AG08395 (cell line): ENCODE measurements at places on chromosomes 6 and 20.

- no peak for DNase-seq
These were observed 45.5 kb downstream of the CEP43 start for GRCh38 chr6:167044696-167045095.

DNA sequence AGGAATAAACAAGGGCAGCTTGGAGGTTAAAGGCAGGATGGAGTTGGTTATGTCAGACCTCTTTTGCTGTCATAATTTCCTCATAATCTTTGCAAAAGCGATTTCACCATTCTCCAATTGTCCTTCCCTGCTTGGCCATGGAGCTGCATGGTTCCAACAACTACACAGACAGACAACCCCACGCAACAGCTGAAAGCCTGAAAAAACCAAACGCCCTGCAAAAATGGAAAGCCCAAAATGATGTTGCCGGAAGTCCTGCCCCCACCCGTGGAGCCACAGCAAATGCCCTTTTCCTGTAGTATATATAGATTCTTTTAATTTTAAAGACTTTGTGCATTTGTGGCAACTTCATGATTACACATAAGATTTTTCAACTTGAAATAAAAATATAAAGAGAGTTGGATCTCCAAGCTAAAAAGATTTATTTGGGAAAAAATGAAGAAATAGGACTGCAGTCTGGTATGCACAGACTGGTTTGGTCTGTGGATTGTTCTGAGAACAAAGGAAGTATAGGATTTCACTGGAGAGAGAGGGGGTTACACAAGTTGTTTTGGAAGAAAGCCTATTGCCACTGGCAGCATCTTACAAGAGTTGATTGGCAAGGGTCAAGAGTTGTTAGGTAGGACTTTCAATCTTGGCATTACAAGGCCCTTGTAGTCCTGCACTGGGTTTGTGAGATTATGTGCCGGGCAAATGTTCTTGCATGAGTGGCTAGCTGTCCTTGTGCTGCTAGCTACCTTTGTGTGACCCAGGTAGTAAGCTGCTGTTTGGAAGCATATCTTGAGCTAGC, 190.0 kb downstream of the C6orf118 start:
- peak; percentile 19 for DNase-seq

- DNase-seq: no peak
These were observed 849.6 kb upstream of the MAP3K7 start for GRCh38 chr6:91436448-91436847.

DNA sequence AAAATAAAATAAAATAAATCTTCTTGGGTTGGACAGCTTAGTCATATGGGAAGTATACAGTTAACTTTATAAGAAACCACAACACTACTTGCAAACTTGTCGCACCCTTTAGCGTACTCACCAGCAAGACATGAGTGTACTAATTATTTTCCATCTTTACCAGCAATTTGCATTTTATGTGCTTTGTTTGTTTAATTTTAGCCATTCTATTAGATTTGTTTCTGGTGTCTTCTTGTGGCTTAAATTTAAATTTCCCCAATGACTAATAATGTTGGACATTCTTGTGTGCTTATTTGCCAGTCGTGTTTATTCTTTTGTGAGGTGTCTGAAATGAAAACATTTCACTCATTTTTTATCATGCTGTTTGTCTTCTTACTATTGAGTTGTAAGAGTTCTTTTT, 1172.2 kb upstream of the CITED2 start:
- DNase-seq: peak; percentile 34

GRCh38 chr6:120304223-120304622, 954.7 kb upstream of the MAN1A1 start:
- DNase-seq: no peak

DNA sequence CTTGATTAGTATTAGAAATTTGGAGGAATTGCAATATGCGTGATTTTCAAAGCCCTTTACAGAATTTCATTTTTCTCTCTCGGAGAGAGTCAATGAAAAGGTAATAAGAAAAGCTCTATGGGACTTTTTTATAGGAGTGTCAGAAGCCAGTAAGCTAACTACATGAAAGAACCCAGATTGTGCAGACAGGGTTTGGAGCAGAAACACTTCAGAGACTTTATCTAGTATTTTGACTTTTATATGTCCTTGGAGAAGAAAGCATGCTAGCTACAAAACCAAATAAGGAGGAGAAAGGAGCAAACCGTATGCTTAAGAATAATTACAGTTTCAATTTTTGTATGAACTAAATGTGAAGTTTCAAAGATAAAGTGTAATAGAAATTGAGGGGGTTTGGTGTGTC, 141.7 kb downstream of the C6orf58 start:
- no peak for DNase-seq

GRCh38 chr6:145151624-145152023, 583.7 kb downstream of the EPM2A start:
- DNase-seq: no peak

GRCh38 chr20:40930561-40930960, 98.1 kb upstream of the TOP1 start:
- no peak for DNase-seq

GRCh38 chr6:162336359-162336758, 391.2 kb downstream of the PRKN start:
- no peak for DNase-seq

DNA sequence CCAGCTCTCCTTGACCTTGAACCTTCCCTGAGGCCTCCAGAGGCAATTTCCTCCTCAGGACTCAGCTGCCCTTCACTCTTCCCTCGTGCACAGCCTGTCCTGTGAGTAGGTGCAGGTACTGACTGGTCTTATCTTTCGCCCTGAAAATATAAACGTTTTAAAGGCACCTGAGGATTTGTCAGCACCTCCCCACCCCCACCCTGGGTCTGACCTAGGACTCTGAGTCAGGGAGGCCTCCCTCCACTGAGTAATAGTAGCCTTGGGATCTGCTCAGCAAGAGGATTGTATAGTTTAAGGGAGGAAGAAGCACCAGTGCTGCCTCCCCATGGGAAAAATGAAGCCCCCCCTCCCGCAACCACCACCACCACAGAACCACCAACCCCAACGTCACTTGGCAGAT, 54.6 kb downstream of the PPARD start:
- DNase-seq: peak; percentile 28

DNA sequence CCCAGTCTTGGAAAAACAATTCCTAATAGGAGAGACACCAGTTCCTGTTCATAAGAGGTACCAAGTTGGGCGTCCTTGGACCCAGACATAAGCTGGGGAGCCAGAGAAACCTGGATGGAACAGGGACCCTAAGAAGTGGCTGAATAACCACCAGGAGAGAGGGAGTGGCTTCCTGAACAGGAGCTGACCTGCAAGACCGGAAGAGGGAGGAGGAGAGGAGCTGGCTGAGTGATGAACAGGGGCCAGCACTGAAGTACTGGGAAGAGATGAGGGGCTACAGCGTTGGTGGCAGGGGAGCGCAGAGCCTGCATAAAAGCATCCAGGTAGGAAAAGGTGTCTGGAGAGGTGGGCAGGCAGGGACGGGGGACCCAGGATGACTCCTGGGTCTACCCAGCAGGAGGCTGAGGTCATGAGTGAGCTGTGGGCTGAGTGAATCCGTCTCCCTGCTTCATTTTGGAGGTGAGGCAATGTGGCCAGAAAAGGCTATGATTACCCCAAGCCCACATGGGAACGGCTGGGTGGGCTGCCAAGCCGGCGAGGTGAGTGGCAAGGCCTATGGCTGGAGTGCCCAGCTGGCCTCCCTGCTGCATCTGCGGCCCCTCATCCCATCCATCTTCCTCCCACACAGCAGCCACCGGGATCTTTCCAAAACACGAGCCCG, 34.4 kb upstream of the ZFAND3 start:
- no peak for DNase-seq

DNA sequence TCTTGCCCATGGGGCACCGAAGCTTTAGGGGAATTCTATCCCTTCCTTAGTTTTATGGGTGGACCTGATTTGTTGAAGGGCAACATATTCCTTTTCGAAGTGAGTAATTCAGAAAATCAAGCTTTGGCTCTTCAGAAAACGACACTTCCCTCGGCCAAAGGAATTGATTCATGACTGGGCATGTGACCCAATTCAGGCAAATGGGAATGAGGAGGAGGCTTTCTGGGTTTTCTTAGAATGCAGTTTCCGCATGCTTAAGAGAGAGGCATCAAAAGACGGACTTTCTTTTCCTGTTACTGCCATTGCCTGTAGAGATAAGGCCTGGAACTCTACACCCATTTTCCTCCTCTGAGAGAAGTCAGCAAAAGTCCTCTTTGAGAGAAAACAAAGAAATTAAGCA, 179.5 kb downstream of the RFPL4B start:
- DNase-seq: no peak

GRCh38 chr20:61890210-61890609, 175.5 kb downstream of the TAF4 start:
- no peak for DNase-seq

DNA sequence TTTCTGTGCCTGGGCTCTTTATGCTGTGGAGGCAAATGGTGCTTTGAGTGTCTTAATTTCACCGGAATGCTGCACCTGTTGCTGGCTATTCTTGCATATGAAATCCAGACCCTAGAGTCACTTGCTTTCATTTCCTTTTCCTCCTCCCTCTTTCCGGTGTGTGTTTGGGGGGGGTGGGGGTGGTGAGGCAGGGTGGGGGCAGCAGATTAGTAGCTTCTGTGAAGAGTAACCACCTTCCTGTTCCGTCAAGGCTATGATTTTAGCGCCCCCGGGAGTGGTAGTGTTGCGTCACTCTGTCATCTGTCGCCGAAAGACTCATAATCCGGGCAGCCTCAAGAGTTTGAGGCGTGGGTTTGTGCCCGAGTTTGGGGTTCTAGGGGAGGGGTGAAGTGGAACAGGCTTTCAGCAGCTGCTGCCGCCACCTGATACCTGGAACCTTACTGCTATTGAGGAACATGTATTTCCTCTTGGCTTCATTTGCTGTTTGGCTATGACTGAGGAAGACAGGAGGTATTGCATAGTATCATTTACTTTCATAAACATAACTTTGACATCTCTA, 49.1 kb downstream of the UTRN start:
- DNase-seq: no peak

DNA sequence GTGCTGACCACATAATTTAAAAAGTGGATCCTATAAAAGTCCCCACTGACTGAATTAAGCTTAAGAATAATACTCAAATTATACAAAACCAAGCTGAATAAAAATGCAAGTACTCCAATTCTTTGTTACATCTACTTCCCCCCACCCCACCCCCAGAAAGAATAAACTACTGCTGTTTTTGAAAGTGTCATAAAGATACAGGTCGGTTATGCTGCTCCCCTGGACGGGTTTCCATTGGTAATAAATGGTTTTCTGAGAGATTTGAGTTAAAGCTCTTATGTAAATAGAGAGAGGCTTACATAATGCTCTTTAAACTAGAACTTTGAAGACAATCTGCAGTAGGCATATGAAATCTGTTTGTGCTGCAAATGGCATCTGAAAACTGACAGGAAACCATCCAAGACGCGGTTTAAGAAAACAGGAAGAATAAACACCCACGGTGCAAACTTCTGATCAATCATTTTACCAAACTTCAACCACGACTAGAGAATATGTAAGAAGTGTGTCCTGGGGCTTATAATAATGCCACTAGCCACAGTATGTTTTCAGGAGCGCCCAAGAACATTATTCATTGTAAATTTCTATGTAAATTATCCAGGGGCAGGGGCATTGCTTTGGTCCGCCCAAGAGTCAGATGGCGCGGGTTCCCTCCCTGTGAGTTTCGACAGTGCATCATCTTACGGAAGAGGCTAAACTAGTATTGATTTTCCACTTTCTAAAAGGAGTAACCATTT, 10.8 kb upstream of the POU3F2 start:
- no peak for DNase-seq

GRCh38 chr6:42041481-42042053, 8.8 kb upstream of the TAF8 start:
- DNase-seq: no peak

- no peak for DNase-seq
These were observed 14.2 kb upstream of the FRK start for GRCh38 chr6:116074732-116075390.

- DNase-seq: no peak
These were observed 8.6 kb upstream of the ARFGAP1 start for GRCh38 chr20:63264000-63264399.

GRCh38 chr20:20440481-20440880, 72.6 kb downstream of the INSM1 start:
- DNase-seq: no peak

- no peak for DNase-seq
These were observed 19.5 kb downstream of the CEBPB start for GRCh38 chr20:50210066-50210619.

DNA sequence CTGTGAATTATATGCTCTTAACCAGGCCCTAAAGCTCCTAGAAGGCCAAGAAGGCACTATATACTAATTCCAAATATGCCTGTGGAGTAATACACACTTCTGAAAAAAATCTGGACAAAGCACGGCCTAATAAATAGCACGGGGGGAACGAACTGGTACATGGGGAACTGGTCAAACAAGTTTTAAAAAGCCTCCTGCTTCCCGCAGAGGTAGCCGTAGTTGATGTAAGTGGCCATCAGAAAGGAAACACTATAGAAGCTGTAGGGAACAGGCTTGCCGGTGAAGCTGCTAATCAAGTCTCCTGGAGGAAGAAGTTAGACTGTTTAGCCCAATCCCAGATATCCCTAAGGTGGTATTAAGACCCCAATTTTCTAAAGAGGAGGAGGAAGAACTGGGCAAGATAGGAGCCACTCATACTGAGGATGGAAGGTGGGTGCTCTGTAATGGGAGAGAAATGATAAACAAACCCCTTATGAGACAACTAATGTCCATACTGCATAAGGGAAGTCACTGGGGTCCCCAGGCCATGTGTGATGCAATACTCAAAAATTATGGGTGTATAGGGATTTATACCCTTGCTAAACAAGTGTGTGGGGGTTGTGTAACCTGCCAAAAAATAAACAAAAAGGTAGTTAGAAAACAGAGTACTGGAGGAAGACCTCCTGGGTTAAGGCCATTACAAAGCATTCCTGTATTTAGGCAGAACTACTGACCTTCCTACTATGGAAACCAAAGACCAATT, 27.1 kb upstream of the ZNF318 start:
- DNase-seq: no peak

DNA sequence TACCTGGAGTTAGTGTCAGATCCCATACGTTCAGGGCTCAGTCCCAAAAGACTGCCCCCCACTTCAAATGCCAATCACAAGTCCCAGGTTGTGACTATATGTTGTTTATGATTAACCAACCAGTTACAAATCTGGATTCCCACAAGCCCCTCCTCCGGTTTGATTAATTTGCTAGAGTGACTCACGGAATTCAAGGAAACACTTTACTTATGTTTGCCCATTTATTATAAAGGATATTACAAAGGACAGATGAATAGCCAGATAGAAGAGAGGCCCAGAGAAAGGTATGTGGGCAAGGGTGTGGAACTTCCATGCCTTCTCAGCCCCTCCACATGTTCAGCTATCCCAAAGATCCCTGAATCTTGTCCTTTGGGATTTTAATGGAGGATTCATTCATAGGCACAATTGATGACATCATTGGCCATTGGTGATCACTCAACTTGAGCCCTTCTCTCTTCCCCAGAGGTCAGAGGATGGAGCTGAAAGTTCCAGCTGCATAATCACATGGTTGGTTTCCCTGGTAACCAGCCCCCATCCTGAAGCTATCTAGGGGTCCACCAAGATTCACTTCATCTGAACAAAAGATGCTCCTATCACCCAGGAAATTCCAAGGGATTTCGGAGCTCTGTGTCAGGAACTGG, 2.0 kb downstream of the ECT2L start:
- DNase-seq: no peak

- DNase-seq: no peak
These were observed 1117.9 kb upstream of the FLRT3 start for GRCh38 chr20:15455279-15455678.

- DNase-seq: no peak
These were observed 101.2 kb downstream of the NUS1 start for GRCh38 chr6:117776441-117776840.

- no peak for DNase-seq
These were observed 12.9 kb downstream of the RIPOR2 start for GRCh38 chr6:24922814-24923213.
